Osteoblast (primary cell): ENCODE measurements at places on chromosomes 2 and 18. TPM values are rescaled to one million over a fixed set of nuclear protein-coding genes. Genes with fewer than 3 reads are reported as not detected.

GRCh38 chr18:8133032-8133431 lies 476.2 kb upstream of the RAB12 start:
- no peak for DNase-seq

GRCh38 chr2:120626566-120626965 lies 109.1 kb upstream of the GLI2 start:
- DNase-seq = peak; percentile 70

ALPI gene
- not detected in 2 replicates for total RNA-seq

DNA sequence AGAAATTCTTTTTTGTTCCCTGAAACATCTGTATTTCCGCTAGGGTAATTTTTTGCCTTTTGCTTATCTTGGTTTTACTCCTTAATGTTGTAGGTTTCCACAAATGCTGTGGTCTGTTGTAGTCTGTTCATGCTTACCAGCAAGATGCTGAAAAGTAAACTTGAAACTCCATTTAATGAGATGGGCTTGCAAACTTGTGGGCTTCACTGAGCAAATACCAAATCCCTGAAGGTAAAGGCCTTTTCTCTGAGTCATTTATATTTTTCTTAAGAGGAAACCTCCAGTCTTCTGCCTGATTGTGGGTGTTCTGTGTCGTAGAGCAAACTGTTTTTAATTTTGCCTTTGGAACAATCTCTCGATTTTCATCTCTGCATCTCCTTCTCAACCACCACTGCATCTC lies 9.3 kb downstream of the SP140 start:
- no peak for DNase-seq

DNA sequence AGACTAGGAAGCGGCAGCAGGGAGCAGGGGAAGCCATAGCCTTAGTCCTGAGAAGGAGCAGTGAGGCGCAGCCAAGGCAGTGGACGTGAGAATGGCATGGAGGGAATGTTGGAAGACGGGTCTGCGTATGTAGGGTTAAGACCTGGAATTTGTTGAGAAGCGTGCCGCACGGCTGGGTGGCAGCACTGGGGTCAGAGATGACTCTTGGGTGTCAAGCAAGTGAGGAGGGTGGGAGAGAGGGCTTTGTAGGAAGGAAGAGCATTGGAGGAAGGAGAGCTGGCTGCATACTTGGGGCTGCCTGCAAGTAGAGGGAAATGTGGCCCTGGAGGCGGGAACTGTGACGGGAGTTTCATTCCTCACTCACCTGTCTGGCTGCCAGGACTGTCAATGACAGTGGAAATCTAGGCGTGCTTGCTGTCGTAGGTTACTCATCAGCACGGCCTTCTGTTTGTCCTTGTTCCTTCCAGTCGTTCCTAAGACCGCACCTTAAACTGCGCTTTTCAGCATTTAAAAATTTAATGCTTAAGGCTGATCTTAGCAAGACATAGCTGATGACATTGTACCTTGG lies 108.0 kb downstream of the ITGB1BP1 start:
- DNase-seq = no peak

SERPINB2 gene
- 0.72 and 1.8 TPM in 2 replicates for total RNA-seq

DNA sequence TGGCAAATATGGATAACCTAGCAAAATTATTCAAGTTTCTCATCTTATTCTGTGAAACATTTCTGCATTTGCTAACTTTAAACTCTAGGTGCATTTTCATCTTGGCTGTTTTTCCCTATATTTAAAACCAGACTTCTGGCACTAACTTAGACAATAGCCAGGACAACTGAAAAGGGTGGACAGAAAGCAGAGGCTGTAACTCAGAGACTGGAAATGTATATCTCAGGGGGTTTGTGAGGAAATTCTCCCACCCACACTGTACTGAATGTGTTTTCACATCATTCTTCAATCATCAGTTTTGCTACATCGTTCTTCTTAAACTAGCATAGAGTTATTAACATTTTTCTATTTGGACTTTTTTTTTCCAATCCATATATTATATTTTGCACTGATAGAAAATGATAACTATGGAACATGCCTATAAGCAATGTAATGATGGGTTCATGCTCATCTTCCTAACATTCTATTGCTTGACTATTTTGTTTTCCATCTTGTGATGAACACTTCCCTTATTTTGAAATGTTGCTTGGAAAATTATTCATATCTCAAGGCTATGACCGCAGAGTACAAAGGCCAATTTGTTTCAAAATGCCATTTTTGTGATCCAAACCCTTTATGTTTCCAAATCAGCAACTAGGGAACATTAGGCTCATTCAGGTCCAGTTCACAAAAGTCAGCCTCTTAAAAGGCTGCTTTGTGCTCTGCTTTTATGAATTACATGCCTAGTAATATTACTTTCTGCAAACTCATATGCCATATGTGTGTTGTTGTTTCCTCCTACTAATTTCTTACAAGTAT lies 125.8 kb upstream of the CDH19 start:
- DNase-seq = no peak

GRCh38 chr2:203948733-203949132 lies 12.2 kb downstream of the ICOS start:
- no peak for DNase-seq

PDE11A gene
- total RNA-seq = under 0.01 and 0.36 TPM in 2 replicates

MROH2A gene
- not detected in 2 replicates for total RNA-seq

GRCh38 chr18:54946149-54946581 lies 13.1 kb downstream of the CCDC68 start:
- peak; percentile 38 for DNase-seq

DPP4 gene
- 192 and 256 TPM in 2 replicates for total RNA-seq

DNA sequence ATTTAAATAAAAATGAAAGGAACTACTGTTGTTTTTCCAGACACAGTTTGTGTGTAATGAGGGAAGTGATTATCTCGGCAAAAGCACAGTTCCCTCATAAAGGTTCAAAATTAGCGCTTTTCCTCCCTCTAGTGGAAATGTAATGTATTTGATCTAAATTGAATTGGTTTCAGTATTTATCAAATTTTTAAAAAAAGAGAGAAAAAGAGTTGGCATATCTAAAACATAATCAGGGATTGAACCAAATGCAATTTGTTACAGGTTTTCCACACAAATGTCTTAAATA lies 37.5 kb downstream of the CMPK2 start:
- DNase-seq = no peak

GRCh38 chr2:217049422-217049821 lies 189.6 kb upstream of the TNP1 start:
- no peak for DNase-seq

RIT2 gene
- total RNA-seq = not detected in 2 replicates

GKN2 gene
- not detected in 2 replicates for total RNA-seq

- DNase-seq = no peak
These were observed 154.7 kb downstream of the EML6 start for GRCh38 chr2:54878182-54878581.

GRCh38 chr2:220300806-220301205 lies 673.4 kb downstream of the SLC4A3 start:
- DNase-seq = no peak

DNA sequence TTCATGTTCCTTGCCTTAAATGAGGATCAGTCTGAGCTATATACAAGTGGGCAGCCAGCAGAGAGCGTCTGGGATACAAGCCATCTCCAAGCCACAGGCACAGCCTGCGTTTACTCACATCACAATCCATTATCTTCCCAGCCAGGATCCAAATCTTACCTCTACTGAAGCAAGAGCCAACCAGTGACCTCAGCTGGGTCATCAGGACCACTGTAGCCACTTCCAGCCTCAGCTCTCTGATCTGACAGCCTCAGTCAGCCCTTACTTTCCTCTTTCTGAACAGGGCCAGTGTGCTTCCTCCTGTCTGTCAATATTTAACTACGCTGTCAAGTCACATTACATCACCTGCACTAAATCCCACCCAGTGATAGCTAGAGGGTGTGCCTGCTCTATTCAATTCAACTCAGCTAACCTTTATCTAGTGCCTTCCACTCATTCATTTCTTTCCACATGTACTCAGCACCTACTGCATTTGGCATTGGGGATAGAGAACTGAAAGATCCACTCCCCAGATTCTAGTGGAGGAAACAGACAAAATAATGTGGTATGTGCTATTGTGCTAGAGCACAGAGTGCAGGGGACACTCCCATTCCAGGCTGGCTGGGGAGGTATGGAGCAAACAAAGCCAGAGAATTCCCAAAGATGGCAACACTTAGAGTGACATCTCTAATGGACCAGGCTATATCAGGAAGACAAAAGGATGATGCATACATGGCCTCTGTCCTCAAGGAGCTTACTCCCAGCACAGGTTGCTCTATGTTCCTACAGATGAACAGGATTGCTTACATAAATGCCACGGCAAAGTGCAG lies 146.5 kb downstream of the NCKAP5 start:
- DNase-seq = no peak

- DNase-seq = peak; percentile 18
These were observed 2.2 kb upstream of the SERPINB12 start for GRCh38 chr18:63539904-63540510.

GRCh38 chr2:214630402-214631045 lies 179.0 kb downstream of the BARD1 start:
- DNase-seq = no peak

DNA sequence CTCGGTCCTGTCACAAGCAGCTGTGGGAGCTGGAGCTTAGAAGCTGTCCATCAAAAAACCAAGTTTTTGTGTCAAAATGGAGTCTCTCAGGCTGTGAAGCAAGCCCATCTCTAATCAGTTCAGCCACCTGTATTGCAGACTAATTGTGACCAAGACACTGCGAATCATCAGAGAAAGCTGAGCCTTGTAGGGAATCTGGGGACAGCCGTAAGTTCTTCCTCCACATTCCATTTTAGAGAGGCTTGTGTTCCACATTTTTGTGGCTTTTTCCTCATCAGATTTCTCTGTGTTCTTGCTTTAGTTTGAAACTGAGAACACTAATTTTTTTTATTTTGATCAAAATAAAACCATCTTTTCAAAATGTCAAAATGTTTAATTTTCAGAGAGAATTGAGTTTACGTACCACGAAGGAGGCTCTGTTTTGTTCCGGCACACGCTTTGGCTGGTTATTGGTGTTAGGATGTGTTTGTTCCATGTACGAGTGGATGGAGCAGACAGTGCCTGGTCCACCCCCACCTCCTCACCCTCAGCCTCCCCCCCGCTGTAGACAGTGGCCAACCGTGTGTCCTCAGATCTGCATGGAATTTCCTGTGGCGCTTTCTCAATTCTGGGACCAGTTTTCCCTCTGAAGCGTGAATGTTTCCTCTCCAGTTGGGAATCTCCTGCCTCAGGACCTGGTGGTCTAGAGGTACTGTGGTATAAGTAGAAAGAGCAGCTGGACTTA lies 140.8 kb downstream of the AGAP1 start:
- DNase-seq = no peak

GRCh38 chr2:15714609-15715008 lies 122.9 kb downstream of the DDX1 start:
- no peak for DNase-seq

DNA sequence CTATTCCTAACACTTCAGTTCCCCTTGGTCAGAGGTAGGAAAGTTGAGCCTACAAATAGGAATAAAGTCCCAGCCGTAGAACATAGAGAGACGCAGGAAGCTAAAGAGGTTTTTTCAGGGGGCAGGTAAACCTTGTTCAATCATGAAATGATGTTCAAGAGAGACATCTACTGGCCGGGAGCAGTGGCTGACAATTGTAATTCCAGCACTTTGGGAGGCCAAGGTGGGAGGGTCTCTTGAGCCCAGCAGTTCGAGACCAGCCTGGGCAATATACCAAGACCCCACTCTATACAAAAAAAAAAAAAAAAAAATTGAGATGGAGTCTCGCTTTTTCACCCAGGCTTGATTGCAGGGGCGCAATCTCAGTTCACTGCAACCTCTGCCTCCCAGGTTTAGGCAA lies 66.7 kb upstream of the DNAJC10 start:
- DNase-seq = peak; percentile 34

- peak; percentile 39 for DNase-seq
These were observed 91.0 kb downstream of the EPB41L5 start for GRCh38 chr2:120103723-120104467.

DNA sequence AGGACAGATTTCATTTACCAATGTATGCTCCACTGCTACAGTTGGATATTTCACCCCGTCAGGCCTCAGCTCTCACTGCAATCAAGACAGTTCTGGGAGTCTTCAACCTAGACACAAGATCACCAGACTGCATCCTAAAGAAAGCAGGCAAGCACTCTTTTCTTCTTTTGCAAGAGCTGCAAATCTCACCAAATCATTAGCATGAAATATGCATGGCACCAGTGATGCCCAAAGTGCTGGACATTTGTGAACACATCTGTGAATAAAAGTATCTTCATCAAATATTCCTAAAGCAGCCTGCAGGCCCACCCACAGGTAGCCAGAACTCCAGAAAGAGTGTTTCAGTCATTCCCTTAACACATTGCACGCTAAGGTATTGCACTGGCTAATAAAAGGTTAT lies 87.5 kb downstream of the RBM43 start:
- DNase-seq = no peak

DNA sequence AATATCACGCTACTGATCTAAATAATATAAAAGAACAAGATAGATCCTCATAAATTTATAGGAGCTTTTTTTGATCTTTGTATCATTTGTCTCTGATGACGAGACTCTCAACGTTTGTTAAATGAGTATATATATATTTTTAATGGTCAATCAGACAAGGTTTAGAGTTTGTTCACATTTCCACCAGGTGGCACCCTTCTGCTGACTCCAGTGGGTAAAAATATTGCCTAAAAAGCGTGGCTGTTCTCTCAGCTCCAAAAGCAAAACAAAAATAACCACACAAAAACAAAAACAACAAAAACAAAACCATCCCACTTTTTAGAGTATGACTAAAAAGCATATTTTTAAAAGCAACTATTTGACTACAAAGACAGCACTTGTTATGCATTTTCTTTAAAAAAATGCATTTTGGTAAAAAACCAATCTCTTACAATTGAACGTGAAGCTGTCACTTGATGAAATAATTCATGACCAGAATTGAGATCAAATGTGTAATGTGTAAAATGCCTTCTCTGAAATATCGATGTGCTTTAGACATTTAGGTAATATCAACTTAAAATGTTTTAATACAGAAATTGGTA lies 723.2 kb downstream of the DPP10 start:
- DNase-seq = no peak

DNA sequence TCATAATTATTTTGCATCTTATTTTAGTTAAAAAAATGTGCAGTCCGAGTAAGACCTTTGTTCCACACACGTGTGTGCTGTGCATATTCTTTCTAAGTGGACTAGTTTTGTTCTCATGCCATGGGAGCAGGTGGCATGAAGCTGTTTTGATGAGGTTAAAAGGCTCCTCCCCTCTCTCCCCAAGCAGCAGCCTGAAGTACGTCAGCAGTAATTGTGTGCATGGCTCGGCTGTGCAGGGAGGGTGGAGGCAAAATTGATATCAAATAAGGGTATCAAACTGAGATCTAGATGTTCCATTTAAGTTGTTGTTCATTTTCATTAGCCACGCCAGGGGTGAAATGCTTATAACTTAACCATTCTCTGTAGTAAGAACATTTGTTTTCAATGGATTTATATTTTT lies at the start of gene NYAP2:
NYAP2 (plus strand) TSS at position 207 of the 400 bp plus-strand sequence. CDS start 9,171 bp downstream, outside the sequence.
- DNase-seq = no peak

- DNase-seq = no peak
These were observed 113.7 kb upstream of the NRP2 start for GRCh38 chr2:205568620-205569019.

MATN3 gene
- 1.4 and 2.4 TPM in 2 replicates for total RNA-seq

GRCh38 chr2:199754766-199755165 lies 96.2 kb downstream of the FTCDNL1 start:
- no peak for DNase-seq

HDLBP gene
- 1,414 and 1,418 TPM in 2 replicates for total RNA-seq

GRCh38 chr2:12048550-12048949 lies 302.1 kb downstream of the LPIN1 start:
- no peak for DNase-seq

- peak; percentile 1 for DNase-seq
These were observed 439.7 kb upstream of the FANCL start for GRCh38 chr2:58680755-58681310.
